Endothelial cell of umbilical vein (primary cell): ENCODE measurements at places on chromosomes 2 and 18. TPM values are rescaled to one million over a fixed set of nuclear protein-coding genes. Genes with fewer than 3 reads are reported as not detected.

GRCh38 chr18:12995952-12996477, 4.9 kb downstream of the CEP192 start:
- DNase-seq: no peak

DNA sequence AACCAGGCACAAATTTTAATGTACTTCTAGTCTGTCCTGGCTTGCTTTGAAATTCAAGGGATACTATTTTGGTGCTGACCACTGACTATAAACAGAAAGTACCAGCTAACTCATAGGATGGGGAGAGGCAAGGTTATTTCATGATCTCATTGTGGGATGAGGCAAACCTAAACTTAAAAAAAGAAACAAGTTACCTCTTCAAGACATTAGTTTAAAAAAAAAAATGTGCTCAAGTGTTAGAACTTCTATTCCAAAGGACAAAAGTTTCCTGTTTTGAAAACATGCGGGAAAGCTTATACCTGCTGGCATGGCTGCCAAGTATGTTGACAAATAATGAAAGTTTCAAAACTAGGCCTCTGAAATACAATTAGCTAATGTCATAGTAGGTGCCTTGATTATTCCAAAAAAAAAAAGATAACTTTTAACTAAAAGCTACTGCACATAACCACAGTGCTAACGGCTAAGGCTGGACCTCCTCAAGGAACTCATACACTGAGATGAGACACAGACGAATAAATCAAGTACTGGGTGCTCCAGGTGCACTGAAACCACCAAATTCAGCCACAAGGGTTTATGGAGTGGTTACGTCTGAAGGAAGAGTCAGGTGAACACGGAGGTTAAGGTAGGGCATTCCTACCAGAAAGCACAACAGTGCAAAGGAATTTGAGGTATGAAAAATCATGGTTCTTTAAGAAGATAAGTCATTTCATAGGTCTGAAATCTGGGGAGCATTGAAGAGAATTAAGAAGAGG, 38.1 kb downstream of the TMEM131 start:
- DNase-seq: no peak

MORN2 gene
- total RNA-seq: 15.0 and 16.7 TPM in 2 replicates

DNA sequence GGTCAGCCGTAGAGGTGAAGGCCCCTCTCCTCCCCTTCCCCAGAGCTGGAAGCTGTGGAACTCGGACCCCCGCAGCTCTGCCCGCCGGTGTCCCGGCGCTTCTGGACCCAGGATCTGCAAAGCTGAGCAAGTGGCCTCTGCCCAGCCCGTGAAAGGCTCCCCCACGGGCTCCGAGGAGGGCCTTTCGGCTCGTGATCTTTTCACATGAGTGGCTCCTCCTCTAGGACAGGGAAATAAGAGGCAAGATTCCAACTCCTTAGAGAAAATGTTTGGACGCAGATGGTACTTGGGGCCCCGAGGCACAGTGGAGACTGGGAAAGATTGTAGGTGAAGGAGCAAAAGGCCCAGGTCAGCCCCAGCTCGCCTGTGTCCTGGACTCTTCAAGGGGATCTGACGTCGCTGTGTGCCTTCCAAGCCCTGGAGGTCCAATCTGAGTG, 48.2 kb upstream of the SP3 start:
- peak; percentile 19 for DNase-seq

DNA sequence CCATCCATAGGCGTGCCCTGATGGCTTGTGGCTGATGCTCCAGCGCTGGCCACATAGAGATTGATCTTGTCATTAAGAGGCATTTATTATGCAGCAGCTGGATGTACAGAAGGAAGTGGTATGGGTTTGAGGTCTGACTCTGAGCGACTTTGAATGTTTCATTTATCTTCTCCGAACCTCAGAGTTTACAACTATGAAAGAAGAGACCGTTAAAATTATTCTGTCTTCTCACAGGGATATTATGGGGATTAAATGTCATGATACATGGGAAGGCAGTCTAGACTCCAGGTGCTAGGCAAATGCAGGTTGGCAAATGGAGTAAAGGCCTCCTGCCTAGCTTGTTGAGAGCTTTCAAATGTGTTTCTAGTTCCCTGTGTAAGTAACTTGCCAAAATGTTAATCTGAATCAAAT, 30.3 kb downstream of the MOGAT1 start:
- DNase-seq: no peak
